ENCODE measurements at places on chromosomes 7 and 10.

GRCh38 chr10:74207691-74208480 is 56.9 kb downstream of the ADK start:
- DNase-seq = no peak

DNA sequence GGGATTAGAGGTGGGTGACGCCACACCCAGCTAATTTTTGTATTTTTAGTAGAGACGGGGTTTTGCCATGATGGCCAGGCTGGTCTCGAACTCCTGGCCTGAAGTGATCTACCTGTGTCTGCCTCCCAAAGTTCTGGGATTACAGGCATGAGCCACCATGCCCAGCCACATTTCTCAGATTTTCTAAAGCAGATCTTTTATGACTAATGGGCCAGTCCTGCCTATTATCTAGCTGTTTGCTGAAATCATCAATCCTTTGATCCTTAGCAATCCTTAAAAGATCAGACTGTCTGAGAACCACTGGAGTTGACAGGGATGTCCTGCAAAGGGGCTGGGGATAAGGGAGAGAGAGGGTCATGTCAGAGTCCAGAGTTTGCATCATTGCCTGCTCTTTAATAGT is 21.2 kb upstream of the ABCA13 start:
- no peak for DNase-seq

DNA sequence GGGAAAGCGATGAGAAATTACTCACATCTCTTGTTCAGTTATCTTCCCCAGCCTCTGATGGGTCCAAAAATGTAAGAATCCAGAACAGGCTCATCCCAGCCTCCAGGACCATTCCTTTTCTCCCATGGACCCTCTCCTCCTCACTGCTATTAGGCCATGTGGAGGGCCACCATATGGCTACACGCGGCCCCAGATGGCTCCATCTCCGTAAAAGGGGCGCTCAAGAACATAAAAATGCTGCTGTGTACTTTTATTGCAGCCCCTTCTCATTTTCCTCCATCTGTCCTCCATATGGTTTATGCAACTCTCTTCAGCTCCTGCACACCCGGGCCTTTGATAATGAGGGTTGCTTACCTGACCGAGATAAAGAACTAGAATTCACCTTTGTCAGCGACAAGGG is 166.2 kb downstream of the RAPGEF5 start:
- no peak for DNase-seq

- no peak for DNase-seq
These were observed 161.0 kb downstream of the USP6NL start for GRCh38 chr10:11450427-11450826.

DNA sequence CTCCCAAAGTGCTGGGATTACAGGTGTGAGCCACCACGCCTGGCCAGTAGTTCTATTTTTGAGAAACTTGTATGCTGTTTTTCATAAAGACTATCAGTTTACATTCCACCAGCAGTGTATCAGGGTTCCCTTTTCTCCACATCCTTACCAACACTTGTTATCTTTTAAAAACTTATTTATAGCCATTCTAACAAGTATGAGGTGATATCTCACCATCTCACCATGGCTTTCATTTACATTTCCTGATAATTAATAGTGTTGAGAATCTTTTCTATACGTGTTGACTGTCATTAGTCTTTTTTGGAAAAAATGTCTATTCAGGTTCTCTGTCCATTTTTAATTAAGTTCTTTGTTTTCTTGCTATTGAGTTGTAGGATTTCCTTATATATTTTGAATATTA is 416.1 kb downstream of the NEBL start:
- no peak for DNase-seq

DNA sequence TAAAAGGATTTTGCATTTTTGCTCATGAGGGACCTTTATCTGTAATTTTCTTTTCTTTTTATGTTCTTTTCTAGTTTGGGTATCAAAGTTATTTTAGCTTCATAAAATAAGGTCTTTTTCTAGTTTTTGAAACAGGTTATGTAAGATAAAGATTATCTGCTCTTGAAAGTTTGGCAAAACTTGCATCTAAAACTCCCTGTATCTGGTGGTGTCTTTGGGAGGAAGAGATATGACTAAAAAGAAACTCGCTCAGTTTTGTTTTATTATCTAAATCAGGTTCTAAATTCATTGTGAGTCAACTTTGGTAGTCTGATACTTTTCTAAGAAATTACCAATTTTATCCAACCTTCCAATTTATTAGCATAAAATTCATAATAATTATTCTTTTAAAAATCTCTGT is 55.1 kb downstream of the VCL start:
- DNase-seq = no peak

DNA sequence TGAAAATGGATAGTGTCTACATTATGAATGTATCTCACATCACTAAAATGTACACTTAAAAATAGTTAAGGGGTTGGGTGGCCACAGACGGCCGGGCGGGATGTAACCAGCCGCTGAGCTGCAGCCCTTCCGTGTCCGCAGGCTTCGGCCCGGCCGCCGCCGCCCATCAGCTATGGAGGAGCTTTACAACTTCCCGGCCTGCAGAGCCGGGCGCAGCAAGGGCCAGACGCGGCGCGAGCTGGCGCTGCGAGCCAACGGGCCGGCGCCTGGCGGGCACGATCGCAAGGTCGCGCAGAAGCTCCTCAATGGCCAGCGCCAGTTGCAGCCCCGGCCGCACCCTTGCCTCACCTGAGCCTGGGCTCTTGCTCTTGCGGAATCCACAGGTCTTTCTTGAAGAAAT is 69.1 kb downstream of the KMT2C start:
- no peak for DNase-seq

DNA sequence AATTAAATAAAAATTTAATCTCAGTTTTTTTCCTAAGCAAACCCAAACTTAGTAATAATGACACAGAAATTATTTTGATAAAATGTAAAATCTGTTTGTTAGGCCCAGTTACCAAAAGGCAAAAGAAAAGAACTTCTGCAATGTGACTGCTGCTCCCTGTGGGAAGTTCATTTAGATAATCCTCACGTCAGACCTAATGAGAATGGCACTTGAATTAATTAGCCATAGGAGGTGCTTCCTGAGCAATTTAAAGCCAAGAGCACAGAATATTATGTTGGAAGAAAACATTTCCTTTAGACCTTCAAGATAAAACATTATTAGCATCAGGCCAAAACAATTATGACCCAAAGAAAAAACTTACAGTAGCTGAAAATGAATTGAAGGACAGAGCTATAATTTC is 19.4 kb downstream of the SPAM1 start:
- DNase-seq = no peak

- DNase-seq = no peak
These were observed 5.4 kb downstream of the CEP41 start for GRCh38 chr7:130435311-130435854.

DNA sequence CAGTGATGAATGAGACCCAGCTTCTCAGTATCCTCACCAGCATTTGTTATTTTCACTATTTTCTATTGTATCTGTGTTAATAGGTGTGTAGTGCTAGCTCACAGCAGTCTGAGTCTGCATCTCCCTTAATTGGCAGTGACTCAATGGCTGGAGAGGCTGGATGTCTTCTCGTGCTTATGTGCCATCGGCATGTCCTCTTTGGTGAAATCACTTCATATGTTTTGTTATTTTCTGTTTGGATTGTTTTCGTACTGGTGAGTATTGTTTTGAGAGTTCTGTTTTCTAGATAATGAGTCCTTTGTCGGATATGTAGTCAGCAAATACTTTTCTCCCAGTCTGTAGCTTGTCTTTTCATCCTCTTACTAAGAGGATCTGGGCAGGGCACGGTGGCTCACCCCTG is 66.1 kb downstream of the AMZ1 start:
- DNase-seq = no peak

- no peak for DNase-seq
These were observed 2.5 kb downstream of the CCDC6 start for GRCh38 chr10:59903871-59904270.

DNA sequence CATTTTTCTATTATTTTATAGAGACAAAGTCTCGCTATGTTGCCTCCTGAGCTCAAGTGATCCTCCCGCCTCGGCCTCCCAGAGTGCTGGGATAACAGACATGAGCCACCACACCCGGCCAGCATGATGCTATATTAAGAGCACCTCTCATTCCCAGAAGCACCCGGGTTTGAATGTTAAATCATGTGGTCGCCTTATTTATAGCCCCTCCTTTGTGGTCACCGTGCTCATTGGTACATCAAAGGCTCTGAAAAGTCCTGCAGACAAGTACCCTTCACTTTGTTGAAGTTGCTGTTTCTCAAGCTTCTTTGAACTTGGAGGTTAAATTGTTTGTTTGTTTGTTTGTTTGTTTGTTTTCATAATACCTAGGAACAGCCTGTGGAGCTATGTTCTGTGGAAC is 40.0 kb downstream of the CLIP2 start:
- DNase-seq = no peak

GRCh38 chr7:106384373-106384772 is 99.6 kb upstream of the NAMPT start:
- DNase-seq = no peak

GRCh38 chr7:23970193-23970592 is 260.2 kb downstream of the STK31 start:
- DNase-seq = no peak

DNA sequence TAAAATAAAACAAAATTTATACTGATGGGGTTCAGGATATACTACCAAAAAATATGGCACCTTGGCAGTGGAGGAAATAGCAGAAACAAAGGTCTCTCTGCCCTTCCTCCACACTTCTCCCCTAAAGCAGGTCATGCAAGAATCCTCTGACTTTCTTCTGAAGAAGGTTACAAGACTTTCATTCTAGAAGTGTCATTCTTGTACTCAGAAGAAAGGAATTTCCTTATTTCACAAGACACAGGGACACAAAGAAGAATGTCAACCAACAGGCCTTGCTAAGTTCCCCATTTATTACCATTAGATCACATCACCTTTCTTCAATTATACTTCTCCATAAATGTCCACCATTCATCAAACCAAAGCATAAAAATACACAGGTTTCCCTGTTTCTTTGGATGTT is 470.2 kb downstream of the PAXIP1 start:
- DNase-seq = no peak

DNA sequence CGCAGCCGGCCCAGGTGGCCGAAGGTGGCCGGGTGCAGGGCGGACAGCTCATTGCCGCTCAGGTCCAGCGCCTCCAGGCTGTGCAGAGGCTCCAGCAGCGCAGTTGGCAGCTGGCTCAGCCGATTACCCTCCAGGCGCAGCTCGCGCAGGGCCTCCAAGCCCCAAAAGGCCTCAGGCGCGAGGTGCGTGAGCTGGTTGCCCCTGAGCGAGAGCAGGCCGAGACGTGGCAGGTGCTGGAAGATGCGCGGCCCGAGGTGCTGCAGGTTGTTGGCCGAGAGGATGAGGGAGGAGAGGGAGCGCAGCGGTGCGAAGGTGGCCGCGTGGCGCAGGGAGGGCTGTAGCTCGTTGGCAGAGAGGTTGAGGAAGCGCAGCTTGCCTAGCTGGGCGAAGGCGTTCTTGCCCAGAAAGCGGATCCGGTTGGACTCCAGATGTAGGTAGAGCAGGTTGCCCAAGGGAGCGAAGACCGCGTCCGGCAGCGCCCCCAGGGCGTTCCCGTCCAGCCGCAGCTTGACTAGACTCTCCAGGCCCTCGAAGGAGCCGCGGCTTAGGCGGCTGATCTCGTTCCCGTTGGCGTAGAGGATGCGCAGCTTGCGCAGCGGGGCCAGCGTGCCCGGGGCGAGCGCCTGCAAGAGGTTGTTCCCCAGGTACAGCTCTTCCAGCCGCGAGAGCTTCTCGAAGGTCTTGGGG is 923 bp downstream of the TRIL start:
- no peak for DNase-seq

GRCh38 chr7:116799916-116800315 is 62.5 kb upstream of the CAPZA2 start:
- no peak for DNase-seq

DNA sequence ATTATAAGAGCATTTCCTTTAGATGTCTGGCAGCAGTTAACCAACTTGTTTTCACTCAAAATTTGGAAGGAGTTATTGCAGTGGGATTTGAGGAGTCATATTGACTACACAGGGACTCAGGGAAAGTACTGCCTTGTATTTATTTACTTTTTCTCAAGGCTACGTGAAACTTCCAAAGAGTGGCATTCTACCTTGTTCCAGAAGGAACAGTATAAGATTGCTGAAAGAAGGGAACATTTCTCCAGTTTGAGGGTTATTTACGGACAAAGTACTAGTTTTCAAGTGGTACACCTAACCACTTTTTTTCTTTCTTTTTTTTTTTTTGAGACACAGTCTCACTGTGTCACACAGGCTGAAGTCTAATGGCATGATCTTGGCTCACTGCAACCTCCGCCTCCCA is 5.1 kb downstream of the MORN4 start:
- DNase-seq = no peak

DNA sequence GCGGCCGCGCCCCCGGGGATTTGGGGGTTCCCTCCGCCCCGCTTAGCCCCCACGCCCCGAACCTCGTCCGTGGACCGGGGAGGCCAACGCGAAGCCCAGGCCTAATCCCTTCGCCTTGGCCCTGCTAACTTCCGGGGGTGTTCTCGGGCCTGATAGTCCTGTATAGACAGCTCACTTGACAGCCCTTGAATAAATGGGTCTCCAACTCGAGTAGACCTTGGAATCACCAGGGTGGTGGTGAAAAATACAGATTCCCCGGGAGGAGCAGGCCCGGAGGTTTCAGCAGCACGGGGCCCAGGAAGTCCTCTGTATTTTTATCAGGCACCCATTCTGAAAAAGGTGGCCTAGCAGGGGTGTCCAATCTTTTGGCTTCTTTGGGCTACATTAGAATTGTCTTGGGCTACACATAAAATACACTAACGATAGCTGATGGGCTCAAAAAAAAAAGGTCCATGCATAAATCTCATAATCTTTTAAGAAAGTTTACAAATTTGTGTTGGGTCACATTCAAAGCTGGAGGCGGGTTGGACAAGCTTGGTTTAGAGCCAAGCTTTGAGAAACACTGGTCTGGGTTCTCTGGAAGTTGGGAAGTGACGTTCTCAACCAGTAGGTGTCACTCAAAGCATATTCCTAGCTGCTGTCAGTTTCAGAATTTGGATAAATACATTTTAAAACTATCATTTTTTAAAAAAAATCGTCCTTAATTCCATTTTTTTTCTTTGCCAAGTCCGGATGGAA is 221.7 kb downstream of the PHTF2 start:
- DNase-seq = no peak

DNA sequence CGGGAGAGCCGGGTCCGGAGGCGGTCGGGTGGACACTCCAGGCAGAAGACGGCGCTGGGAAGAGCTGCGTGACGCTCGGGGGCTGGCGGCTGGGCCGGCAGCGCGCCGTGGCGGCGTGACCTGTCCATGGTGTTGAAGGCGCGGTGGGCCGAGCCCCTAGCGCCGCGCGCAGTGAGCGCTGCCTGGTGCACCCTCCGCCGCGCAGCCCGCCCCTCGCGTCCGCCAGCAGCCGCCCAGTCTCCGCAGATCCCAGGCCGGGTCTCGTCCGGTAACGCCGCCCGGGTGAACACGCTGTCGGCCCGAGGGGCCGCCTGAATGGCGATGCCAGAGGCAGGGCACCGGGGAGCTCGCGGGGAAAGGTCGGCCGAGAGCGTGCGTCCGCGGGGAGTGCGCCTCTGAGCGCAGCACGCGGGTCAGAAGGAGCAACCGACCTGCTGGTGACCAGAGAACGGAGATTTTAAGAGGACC is 657 bp upstream of the TMEM178B start:
- DNase-seq = no peak

GRCh38 chr10:119526621-119527592 is 15.6 kb downstream of the RGS10 start:
- no peak for DNase-seq

Data from stimulated activated CD8-positive, alpha-beta memory T cell treated with anti-CD3 and anti-CD28 coated beads, Interleukin-4, amount 100 ng/mL, for 4 hours (primary cell).